ENCODE measurements at places on chromosomes 7 and 10. TPM values are rescaled to one million over a fixed set of nuclear protein-coding genes. Genes with fewer than 3 reads are reported as not detected.

ANKRD7 gene
- 1.6 TPM for polyA plus RNA-seq

ODAD2 gene
- 1.7 TPM for polyA plus RNA-seq

BICC1 gene
- 97.0 TPM for polyA plus RNA-seq

DNA sequence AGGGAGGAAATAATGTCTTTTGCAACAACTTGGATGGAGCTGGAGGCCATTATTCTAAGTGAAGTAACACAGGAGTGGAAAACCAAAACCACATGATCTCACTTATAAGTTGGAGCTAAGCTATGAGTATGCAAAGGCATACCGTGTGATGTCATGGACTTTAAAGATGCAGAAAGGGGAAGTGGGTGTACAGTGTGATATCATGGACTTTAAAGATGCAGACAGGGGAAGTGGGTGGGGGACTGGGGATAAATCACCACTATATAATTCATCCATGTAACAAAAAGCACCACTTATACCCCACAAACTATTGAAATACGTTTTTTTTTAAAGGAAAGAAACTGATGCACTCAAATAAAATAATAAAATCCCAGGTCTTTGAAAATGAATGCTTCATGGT, 29.5 kb downstream of the LYZL2 start:
- DNase-seq: peak; percentile 36

DNA sequence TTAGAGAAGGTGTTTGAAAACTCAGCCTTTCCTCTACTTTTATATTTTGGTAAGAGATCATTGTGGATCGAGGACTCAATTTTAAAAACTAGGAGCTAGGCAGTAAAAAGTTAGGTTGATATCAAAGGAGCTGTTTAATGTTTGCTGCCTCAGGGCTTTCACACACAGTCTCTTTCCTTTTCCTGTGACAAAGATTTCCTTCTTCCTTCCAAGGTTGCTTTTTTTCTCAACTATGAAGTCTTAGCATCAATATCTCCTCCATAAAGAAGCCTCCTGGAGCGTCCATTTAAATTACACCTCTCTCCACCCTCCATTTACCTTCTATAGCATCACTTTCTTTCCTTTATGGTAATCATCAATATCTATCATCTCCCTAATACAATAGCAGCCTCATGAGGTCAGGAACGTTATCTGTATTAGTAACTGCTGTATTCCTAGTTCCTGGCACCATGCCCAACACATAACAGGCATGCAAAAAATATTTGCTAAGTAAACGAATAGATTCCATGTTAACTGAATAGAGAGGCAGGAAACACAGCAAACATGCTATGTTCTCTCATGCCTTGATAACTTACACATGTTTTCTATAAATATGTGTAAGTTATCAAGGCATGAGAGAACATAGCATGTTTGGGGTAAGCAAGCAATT, 48.5 kb downstream of the GNAT3 start:
- no peak for DNase-seq

DNA sequence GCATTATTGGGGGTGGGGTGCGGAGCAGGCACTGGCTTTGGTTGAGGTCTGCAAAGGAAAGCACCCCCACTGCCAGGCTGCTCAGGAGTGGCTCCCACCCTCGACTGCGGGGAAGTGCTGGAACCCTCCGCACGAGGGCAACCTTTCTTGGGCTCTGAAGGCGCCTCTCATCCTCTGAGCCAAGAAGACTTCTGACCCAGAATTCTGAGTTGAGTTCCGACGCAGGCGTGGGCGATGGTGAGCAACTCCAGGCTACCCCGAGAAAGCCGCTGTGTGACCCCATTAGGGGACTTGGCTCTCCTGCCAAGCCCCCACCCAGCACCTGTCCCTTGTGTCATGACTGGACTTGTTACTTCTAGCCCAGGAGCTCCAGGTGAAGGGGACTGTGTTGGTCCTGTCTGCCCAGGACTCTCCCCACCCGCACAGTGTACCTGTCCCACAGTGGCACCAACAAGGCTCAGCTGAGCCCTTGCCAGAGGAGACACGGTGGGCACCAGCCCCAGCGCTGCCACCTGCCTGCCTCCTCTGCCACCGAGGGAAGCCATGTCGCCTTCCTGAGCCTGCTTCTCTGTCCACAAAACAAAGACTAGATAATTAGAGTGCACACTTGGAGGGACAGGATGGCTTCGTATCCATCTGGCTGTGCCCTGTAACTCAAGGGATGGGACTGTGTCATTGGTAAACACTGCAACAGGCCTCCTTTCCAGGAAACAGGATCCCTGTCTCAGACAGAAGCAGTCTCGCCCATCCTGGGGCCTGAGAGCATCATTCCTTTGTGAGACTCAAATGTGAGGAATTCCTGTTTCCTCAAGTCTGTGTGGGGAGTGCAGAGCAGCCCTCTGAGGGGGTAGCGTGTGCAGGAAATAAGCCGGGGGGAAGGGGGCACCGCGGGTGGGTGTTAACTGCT, 128.8 kb downstream of the LHPP start:
- no peak for DNase-seq

DNA sequence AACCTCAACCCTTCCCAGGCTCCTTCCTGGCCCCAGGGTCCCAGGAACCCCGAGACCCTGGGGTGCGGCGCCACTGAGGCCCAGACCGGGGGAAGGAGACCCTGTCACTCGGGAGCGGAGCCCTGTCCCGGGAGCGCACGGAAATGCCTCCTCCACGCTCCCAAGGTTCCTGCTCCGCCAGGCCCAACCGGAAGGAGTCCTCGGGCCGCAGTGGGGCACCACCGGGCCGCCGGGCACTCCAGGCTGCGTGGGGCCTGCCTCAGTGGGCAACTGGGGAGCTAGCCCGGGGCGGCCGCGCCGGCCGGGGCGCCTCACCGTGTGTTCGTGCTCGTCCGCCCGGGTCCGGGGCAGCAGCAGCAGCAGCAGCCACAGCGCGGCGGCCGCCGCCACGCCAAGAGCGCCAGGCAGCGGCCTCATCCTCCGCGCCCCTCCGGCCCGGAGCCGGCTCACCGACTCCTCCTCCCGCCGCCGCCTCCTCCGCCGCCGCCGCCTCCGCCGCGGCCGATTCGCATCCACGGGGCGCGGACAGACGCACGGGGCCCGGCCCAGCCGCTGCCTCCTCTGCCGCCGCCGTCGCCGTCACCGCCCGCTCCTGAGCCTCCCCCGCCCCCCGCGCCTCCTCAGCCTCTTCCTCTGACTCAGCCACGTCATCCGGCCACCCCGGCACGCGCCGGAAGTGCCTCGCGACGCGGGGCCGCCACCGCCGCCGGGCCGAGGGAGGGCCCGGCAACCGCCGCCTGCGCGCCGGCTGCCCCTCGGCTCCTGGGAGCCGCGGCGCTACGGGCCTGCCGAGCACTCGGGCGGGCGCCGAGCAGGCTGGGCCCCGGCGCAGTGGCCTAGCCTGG, at the start of gene TM9SF3:
Gene TM9SF3 (minus strand): TSS at position 594 of the 845 bp plus-strand sequence. CDS start 177 bp downstream, at position 417.
- DNase-seq: peak; percentile 98

GRCh38 chr7:34066411-34066810, 161.1 kb downstream of the BMPER start:
- DNase-seq: no peak

TMEM270 gene
- not detected for polyA plus RNA-seq

GRCh38 chr10:82660205-82660604, 785.2 kb downstream of the NRG3 start:
- DNase-seq: no peak

GRCh38 chr7:45215601-45216062, 58.0 kb downstream of the RAMP3 start:
- DNase-seq: no peak

- DNase-seq: no peak
These were observed 89.9 kb downstream of the PHYHIPL start for GRCh38 chr10:59266321-59266720.

GRCh38 chr7:70307544-70308106, 709.4 kb downstream of the AUTS2 start:
- DNase-seq: no peak

NSMCE4A gene
- polyA plus RNA-seq: 25.6 TPM

NRF1 gene
- polyA plus RNA-seq: 3.5 TPM

- DNase-seq: no peak
These were observed 137.0 kb downstream of the PTPRN2 start for GRCh38 chr7:158450476-158451124.

DNA sequence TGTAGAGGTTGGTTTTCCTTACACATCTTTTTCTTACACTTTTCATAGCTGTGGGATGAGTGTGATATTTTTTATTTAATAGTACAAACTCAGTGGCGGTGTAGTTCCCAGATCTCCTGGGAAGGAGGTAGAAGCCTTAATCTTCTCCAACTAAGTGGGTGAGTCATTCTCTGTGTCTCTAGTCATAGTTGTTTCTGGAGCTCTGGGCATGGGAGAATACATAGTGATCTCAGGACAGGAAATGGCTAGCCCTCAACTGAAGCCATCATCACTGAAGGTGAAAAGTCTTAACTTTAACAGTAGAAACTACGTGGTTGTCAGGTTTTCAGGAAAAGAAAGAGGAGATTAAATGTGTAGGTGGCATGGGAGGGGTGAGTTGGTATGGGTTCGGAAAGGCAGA, 319.4 kb upstream of the FZD8 start:
- peak; percentile 70 for DNase-seq

GRCh38 chr7:143250822-143251221, 12.4 kb upstream of the GSTK1 start:
- DNase-seq: no peak

DNA sequence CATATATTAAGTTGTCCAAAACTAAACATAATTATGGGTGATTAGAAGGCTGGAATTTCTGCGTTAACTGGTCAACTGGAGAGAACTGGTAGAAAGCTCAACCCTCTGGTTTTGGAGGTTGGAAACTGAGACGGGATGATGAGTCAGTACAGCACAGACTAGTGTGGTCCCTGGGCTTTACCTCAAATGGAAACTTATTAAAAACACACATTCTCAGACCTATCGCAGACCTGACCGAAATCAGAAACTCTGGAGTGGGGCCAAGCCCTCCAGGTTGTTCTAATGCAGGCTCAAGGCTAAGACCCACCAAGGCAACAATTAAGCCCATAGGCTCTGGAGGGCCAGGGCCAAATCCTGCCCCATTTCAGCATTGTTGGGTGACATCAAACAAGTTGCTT, 136.9 kb downstream of the KCNMA1 start:
- peak; percentile 24 for DNase-seq

MAGI2 gene
- 2.2 TPM for polyA plus RNA-seq

- peak; percentile 16 for DNase-seq
These were observed 17.4 kb upstream of the KIF5B start for GRCh38 chr10:32073659-32074058.

DNA sequence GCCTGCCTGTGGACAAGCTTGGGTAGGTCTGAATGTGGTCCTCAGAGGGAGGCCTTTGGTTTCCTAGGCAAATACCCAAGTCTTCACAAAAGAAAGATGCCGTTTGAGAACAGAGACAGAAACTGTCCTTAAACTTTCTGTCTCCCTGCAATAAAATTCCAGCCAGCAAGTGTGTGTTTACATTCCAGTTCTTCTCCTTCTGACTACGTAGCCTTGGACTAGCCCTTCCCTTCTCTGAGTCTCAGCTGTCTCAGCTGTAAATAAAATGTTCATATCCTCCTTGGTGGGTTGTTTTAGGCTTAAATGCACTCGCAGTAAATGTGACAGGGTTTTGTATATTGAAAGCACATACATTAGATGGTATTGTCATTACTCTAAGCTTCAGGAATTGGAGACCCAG, 561.2 kb upstream of the MKI67 start:
- no peak for DNase-seq

ARMH3 gene
- polyA plus RNA-seq: 9.5 TPM

SPDYE16 gene
- polyA plus RNA-seq: 0.10 TPM

- no peak for DNase-seq
These were observed 249.8 kb upstream of the VSTM2A start for GRCh38 chr7:54292171-54292925.

- no peak for DNase-seq
These were observed 86.2 kb upstream of the PPIF start for GRCh38 chr10:79260811-79261740.

GDF2 gene
- polyA plus RNA-seq: not detected

PTPN20 gene
- 0.13 TPM for polyA plus RNA-seq

LHFPL3 gene
- polyA plus RNA-seq: not detected

- peak; percentile 81 for DNase-seq
These were observed 640 bp downstream of the ANKMY2 start for GRCh38 chr7:16644636-16645592.

LOXL4 gene
- 320 TPM for polyA plus RNA-seq

DNA sequence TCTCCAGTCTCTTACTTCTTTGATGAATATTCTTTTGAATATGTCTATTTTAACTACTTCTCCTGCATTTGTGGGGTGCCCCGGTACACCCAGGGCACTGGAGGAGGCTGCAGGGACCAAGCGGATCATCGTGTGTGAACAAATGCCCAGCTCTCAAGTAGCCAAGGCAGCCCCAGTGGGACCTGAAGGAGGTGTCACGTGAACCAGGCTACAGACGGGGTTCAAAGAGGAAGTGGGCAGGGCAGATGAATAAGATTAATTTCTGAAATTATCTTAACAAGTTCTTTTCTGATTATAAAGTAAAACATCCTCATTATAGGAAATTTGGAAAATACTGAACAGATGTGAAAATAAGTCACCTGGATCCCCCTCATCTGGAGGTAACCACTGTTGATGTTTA, 78.4 kb upstream of the DUSP5 start:
- no peak for DNase-seq

DNA sequence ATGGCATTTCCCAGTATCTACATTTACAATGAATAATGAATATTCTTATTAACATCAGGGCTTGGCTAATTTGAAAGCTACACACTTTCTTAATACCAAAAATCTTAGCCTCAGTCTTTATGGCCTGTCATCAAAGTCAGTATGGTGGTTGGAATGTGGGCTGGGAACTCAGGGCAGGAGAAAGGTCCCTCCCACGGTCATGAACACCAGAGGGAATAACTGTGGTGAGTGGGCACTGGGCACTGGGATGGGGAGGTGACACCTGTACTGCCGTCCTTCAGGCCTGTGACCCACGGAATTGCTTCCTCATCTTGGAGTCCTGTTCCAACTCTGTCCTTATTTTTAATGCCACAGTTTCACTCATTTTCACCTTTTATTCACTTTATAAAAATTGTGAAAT, 276.9 kb upstream of the PLPP4 start:
- DNase-seq: no peak

DNA sequence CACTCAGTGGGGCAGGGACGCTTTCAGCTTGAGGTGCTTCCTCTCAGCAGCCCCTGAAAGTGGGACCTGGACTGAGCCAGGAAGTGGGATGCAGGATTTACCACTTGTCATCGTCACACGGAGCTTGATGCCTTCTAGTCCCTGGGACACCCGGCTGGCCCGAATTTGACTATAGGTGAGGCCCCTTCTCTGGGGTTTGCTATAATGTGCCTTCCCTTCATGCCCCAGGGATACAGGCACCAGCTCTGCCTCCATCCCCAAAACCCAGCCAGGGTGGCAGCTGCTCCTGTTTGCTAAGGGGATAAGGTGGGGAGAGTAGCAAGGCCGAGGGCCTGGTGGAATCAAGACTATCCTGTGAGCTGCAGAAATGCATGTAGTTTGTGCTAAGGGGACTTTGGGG, 235.0 kb downstream of the GLRX3 start:
- DNase-seq: no peak

- no peak for DNase-seq
These were observed 127.9 kb downstream of the FAM53B start for GRCh38 chr10:124616040-124616835.

- no peak for DNase-seq
These were observed 449.1 kb downstream of the PAXIP1 start for GRCh38 chr7:154553711-154554265.

DNA sequence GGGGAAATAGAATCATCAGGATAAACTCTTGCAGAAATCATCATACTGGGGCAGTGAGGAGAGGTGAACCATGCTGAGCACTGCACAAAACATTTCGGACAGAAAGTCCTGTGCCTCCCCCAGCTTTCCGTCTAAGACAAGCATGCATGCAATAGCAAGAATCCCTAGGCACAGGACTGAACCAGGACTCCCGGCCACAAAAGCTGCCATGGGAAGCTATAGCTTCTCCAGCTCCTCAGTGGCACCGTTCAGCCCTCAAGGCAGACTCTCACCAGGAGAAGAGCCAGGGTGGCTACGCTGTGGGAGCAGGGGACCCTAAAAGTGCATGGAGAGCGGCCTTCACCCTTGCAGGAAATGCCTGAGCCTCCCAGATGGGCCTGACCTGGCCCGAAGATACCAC, 70.8 kb downstream of the ASB13 start:
- peak; percentile 73 for DNase-seq
